ENCODE measurements at places on chromosomes 5 and 9. TPM values are rescaled to one million over a fixed set of nuclear protein-coding genes. Genes with fewer than 3 reads are reported as not detected.

- H3K4me3 ChIP-seq = no peak overlapping the region
- H3K4me1 ChIP-seq = no peaks in the 10 kb centered on the region
- H3K27me3 ChIP-seq = no peaks in the 10 kb centered on the region
- no peak overlapping the region for H3K27ac ChIP-seq
Measured at GRCh38 chr9:122309861-122310260, 45.2 kb downstream of the MRRF start.

GRCh38 chr5:112065781-112066180 is 308.8 kb upstream of the NREP start:
- DNase-seq = no peak
- H3K36me3 ChIP-seq = no peaks in the 10 kb centered on the region
- no peaks in the 10 kb centered on the region for H3K27me3 ChIP-seq
- no peak overlapping the region for H3K4me3 ChIP-seq
- H3K4me1 ChIP-seq = no peaks in the 10 kb centered on the region

The PLK2 gene
- 78.6 TPM for total RNA-seq

- no peaks in the 10 kb centered on the region for H3K27me3 ChIP-seq
- H3K36me3 ChIP-seq = no peaks in the 10 kb centered on the region
- H3K27ac ChIP-seq = no peak overlapping the region
Measured at GRCh38 chr9:75483636-75484035, 395.3 kb downstream of the OSTF1 start.

The PPP6C gene
- 32.9 TPM for total RNA-seq

DNA sequence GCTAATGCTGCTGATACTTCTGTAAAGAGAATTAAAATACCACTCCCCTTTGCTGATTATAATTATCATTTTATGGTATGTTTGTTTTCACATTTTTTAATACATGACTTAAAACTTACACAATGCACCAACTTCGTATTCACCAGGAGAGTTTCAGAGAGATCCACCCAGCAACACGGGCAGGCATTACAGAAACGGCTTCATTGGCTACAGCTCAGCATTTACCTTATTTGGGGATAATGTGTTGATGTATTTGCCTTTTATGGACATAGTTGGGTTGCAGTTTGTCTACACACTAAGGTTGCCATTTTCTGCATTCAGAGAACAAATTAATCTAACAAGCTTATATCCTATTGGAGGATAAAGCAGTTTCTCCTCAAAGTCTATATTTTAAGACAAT is 423.6 kb downstream of the PRDM9 start:
- no peaks in the 10 kb centered on the region for H3K27me3 ChIP-seq
- H3K36me3 ChIP-seq = no peaks in the 10 kb centered on the region
- no peak for DNase-seq
- no peak overlapping the region for H3K4me3 ChIP-seq
- H3K27ac ChIP-seq = no peak overlapping the region

GRCh38 chr5:139636975-139637408 is 11.2 kb upstream of the CXXC5 start:
- DNase-seq = no peak
- H3K36me3 ChIP-seq = no peaks in the 10 kb centered on the region
- H3K27ac ChIP-seq = peak overlapping the region; percentile 96
- H3K27me3 ChIP-seq = no peaks in the 10 kb centered on the region
- H3K4me3 ChIP-seq = peak overlapping the region; percentile 44

DNA sequence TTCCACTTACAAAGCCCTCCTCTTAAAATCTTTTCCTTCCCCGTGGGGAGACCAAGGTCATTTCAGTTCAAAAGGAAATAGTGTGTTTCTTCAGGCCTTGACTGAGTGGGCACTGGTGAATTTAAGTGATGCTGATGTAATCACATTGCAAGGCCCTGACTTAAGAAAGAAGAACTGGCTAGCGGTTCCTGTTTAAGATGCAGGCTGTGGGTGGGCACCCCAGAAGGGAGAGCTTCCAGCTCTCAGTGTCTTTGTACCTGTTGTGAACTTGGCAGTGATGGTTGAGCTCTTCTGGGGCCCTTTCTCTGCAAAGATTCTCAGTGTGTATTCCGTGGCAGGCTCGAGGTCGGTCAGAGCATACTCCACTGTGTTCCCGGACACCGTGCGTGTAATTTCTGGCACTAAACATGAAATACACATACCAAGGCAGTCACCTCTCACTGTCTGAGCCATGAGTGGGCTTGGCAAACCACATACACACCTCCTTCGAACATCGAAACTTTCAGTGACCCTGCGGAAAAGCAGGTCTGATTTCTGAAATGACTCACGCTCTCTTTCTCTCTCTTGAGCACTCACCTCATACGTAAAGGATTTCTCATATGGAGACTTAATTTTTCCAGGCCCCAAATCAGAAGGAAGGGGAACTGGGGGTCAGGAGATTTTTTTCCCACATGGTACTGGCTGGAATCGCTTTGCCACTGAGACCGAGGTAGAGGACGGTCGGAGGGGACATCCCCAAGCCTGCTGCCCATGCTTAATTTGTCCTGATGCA is 81.9 kb downstream of the TNC start:
- no peak for DNase-seq
- H3K27ac ChIP-seq = peak overlapping the region; percentile 75
- no peaks in the 10 kb centered on the region for H3K27me3 ChIP-seq
- H3K4me1 ChIP-seq = peaks cover 20% of the 10 kb centered on the region
- H3K4me3 ChIP-seq = no peak overlapping the region

The TLR4 gene
- 2.2 TPM for total RNA-seq

The PPP2CA gene
- 160 TPM for total RNA-seq

DNA sequence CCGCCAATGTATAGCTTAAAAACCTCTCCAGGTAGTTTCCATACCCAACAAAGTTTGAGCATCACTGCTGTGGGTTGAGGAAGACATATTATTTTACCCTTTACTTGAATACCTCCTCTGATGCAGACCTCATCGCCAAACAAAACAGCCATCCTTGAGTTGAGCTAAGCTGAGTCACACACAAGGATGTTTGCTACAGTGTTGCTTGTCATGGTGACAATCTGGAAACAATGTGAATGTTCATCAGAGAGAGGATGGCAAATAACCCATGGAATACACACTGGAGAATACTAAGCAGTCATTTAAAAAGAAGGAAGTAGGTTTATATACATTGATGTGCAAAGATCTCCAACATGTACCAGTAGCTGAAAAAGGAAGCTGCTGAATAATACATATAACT is 41.1 kb upstream of the TCF7 start:
- DNase-seq = no peak

The F12 gene
- total RNA-seq = 2.6 TPM

- no peak for DNase-seq
- H3K36me3 ChIP-seq = no peaks in the 10 kb centered on the region
- no peaks in the 10 kb centered on the region for H3K27me3 ChIP-seq
- H3K4me1 ChIP-seq = peaks cover 6% of the 10 kb centered on the region
- peak overlapping the region; percentile 98 for H3K4me3 ChIP-seq
Measured at GRCh38 chr9:112331674-112331952, 1.8 kb downstream of the PTBP3 start.

The SAXO1 gene
- total RNA-seq = not detected

The ZBTB26 gene
- total RNA-seq = 6.8 TPM

- no peaks in the 10 kb centered on the region for H3K36me3 ChIP-seq
- DNase-seq = no peak
- no peaks in the 10 kb centered on the region for H3K27me3 ChIP-seq
- H3K27ac ChIP-seq = no peak overlapping the region
- no peak overlapping the region for H3K4me3 ChIP-seq
Measured at GRCh38 chr9:90854637-90855175, 53.1 kb downstream of the SYK start.

DNA sequence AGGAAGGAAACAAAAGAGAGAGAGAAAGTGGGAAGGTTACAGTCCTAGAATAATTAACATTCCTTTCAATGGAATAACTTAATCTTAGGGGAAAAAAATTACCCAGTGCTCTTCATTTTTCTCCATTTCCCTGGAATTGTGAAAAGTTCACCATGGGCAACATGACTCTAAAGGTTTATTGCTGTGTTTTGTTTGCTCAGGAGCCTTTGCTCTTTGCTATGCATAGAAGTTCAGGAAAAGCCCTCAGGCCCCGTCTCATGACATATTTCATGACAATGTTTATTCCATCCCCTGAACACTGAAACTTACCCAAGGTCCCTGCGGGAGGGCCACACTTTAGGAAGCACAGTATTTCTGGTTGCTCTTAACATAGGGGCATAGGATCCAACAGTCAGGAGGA is 9.8 kb upstream of the CTSL start:
- no peak for DNase-seq
- no peaks in the 10 kb centered on the region for H3K36me3 ChIP-seq
- peaks cover 3% of the 10 kb centered on the region for H3K4me1 ChIP-seq
- H3K27ac ChIP-seq = no peak overlapping the region
- no peaks in the 10 kb centered on the region for H3K27me3 ChIP-seq
- H3K4me3 ChIP-seq = no peak overlapping the region

DNA sequence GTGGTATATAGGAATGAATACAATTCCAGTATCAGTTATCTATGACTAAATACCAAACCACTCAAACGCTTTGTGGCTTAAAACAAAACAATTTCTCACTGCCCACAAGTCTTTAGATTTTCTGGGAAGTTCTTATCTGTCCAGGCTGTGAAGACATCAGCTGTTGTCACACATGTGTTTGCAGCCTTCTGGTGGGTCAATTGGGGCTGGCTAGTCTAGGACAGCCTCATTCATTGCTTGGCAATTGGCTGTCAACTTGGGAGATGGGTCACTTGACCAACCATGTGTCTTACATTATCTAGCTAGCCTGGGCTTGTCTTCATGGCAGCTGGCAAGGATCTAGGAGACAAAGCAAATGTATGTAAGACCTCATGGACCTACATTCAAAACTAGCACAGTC is 53.8 kb upstream of the PAPPA start:
- H3K27me3 ChIP-seq = no peaks in the 10 kb centered on the region
- no peak for DNase-seq
- H3K36me3 ChIP-seq = no peaks in the 10 kb centered on the region
- no peak overlapping the region for H3K4me3 ChIP-seq
- H3K27ac ChIP-seq = no peak overlapping the region

- H3K27ac ChIP-seq = no peak overlapping the region
- no peak for DNase-seq
- no peaks in the 10 kb centered on the region for H3K36me3 ChIP-seq
- H3K4me3 ChIP-seq = no peak overlapping the region
- no peaks in the 10 kb centered on the region for H3K27me3 ChIP-seq
Measured at GRCh38 chr9:120974181-120974580, 47.6 kb upstream of the TRAF1 start.

- H3K27me3 ChIP-seq = no peaks in the 10 kb centered on the region
- H3K4me1 ChIP-seq = no peaks in the 10 kb centered on the region
- H3K36me3 ChIP-seq = no peaks in the 10 kb centered on the region
- no peak overlapping the region for H3K4me3 ChIP-seq
- H3K27ac ChIP-seq = no peak overlapping the region
- no peak for DNase-seq
Measured at GRCh38 chr5:100970646-100971255, 67.7 kb upstream of the ST8SIA4 start.

The HSD17B3 gene
- total RNA-seq = not detected

The FAM240B gene
- total RNA-seq = not detected

The PCDHAC1 gene
- 0.48 TPM for total RNA-seq

GRCh38 chr5:1010181-1010510 is 1.5 kb downstream of the NKD2 start:
- DNase-seq = no peak
- H3K27ac ChIP-seq = no peak overlapping the region
- H3K4me3 ChIP-seq = no peak overlapping the region
- no peaks in the 10 kb centered on the region for H3K36me3 ChIP-seq
- peaks cover 65% of the 10 kb centered on the region for H3K27me3 ChIP-seq

DNA sequence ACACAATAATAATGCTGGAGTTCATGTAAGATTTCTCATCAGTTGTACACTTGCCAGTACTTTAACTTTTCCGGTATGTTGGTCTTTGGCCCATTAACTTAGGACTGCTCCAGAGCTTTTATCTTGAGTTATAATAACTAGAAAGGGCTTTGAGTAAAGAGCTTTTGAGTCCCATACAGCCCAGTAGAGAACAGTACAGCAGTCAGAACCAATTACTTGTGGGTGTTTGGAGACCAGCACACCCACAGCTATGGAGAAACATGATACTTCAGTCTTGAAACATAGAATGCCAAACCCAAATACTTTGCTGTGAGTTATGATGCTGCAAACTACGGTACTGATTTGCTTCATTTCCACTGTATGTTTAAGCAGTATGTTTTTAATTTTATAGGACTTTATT is 374.3 kb downstream of the CCDC171 start:
- H3K36me3 ChIP-seq = no peaks in the 10 kb centered on the region
- no peak overlapping the region for H3K4me3 ChIP-seq
- DNase-seq = no peak
- no peaks in the 10 kb centered on the region for H3K4me1 ChIP-seq

The TMEM171 gene
- total RNA-seq = 70.8 TPM

DNA sequence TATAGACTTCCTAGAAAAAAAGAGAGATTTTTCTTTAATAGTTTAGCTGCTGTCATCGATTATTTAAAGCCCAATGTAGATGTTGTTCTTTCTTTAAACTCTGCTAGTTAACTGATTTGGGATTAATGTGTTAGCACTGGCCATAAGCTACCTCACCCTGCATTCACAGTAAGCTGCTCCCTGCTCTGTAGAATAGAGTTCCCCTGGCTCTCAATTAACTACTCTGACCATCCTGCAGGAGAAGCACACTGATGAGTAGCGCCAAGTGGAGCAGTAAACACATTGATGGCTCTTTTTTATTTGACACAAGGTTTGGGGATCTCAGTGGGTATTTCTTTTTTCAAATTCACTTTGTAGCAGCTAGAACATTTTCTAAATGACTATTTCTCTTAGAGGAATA is 807.9 kb upstream of the ZNF608 start:
- DNase-seq = no peak
- H3K27ac ChIP-seq = no peak overlapping the region
- no peaks in the 10 kb centered on the region for H3K36me3 ChIP-seq
- no peaks in the 10 kb centered on the region for H3K27me3 ChIP-seq
- no peak overlapping the region for H3K4me3 ChIP-seq

The SHISAL2B gene
- not detected for total RNA-seq

The ANXA6 gene
- 68.9 TPM for total RNA-seq

DNA sequence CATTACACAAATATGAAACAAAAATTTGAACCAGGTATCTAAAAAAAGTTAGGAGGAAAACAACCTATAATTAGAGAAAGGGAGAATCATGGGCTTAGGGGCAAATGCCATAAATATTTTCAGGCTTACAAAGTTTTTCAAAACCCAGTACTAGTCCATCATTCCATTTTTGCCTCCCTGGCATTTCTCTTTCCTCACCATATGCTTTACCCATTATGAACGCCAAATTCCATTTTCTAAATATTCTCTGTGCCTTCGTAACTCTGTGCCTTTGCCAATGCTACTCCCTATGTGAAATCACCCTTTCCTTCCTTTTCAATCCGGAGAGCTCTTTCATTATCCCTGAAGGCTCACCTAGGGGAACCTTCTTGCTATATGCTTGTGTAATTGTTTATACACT is 434.1 kb downstream of the ZSWIM6 start:
- DNase-seq = no peak
- H3K27me3 ChIP-seq = peaks cover 9% of the 10 kb centered on the region
- H3K36me3 ChIP-seq = no peaks in the 10 kb centered on the region
- H3K4me3 ChIP-seq = no peak overlapping the region
- no peaks in the 10 kb centered on the region for H3K4me1 ChIP-seq

GRCh38 chr5:169521366-169521983 is 62.1 kb upstream of the SPDL1 start:
- H3K36me3 ChIP-seq = no peaks in the 10 kb centered on the region
- H3K27me3 ChIP-seq = no peaks in the 10 kb centered on the region

The LAMC3 gene
- 0.82 TPM for total RNA-seq

The DMRT2 gene
- 3.8 TPM for total RNA-seq

Measured in transverse colon (tissue), 4 donors.